ENCODE measurements at places on chromosomes 2 and 18. TPM values are rescaled to one million over a fixed set of nuclear protein-coding genes. Genes with fewer than 3 reads are reported as not detected.

PLGLB1 gene
- 8.0 TPM for total RNA-seq

GRCh38 chr2:98771721-98772524 is 41.0 kb upstream of the MGAT4A start:
- no peak for DNase-seq

DNA sequence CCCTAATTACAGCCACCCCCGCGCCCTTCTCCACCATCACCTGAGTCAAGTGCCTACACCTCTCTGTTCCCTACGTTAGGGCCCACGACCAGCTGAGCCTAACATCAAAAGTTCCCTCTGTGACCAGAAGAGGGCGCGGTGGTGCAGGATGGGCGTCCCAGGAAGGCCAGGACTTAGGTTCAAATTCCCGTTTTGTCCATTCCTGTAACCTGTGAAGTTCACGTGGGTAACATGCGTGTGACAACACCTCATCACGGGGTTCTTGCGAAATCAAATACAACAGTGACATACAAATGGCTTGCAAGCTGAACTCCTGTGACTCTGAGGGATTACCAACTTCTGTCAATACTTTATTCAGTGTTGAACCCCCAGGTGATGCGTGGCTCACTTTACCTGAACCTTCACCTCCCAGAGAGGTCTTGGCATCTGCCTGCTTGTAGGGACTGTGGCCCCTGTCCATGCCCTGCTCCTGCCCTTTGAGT is 207.9 kb downstream of the ARL4C start:
- DNase-seq: peak; percentile 69

DNA sequence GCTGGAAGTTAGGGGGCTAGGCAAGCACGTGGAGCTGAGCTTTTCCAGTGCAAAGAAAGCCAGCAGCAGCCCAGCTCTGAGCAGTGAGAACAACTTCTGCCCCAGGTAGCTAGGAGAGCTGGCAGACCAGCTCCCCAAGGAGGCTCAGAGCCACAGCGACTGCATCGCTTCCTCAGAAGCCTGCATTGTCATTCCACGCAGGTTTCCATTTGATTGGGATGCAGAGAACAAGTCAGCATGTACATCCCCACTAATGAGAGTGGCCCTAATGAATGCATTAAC is 45.1 kb downstream of the C1QL2 start:
- no peak for DNase-seq

DNA sequence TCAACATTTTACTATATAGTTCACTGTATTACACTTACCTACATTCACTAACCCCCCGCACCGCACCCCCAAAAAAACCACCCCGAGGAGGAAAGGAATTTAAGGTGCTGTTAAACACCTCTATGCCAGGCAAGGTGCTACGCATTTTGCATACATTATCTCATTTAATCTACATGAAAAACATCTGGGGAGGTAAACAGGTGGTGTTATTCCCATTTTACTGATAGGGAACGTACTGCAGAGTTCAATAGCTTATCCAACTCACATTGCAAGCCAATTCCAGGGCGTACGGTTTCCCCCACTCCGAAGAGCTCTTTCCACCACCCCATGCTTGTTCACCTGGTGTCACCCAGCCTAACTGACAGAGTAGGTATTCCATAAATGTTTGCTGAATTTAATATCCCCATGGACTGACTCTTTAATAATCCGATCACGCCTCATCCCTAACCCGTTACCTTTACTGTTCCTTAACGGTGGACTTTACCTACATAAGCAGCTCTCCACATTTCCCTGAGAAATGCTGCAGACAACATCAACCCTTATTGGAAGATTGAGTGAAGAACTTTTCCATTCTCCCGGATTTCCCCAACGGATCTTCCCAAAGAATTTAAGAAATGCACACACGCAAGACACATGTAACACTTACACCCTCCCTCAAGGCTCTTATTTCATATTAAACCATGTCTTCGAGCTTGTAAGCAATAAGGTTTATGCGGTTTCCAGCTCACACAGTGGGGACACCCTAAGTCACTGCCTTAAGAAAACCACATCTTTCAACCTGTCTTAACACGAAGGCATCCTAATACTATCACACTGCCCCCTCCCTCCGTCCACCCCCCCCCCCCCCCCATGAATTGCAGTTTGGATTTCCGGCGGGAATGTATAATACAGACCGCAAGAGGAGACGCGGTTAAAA is 1.2 kb downstream of the RAPH1 start:
- no peak for DNase-seq

- DNase-seq: no peak
These were observed 91.1 kb upstream of the ANKRD30BL start for GRCh38 chr2:132252894-132253264.
